ENCODE measurements at places on chromosomes 11 and 22. TPM values are rescaled to one million over a fixed set of nuclear protein-coding genes. Genes with fewer than 3 reads are reported as not detected.

MUC5AC gene
- total RNA-seq, result 18.6 TPM

DNA sequence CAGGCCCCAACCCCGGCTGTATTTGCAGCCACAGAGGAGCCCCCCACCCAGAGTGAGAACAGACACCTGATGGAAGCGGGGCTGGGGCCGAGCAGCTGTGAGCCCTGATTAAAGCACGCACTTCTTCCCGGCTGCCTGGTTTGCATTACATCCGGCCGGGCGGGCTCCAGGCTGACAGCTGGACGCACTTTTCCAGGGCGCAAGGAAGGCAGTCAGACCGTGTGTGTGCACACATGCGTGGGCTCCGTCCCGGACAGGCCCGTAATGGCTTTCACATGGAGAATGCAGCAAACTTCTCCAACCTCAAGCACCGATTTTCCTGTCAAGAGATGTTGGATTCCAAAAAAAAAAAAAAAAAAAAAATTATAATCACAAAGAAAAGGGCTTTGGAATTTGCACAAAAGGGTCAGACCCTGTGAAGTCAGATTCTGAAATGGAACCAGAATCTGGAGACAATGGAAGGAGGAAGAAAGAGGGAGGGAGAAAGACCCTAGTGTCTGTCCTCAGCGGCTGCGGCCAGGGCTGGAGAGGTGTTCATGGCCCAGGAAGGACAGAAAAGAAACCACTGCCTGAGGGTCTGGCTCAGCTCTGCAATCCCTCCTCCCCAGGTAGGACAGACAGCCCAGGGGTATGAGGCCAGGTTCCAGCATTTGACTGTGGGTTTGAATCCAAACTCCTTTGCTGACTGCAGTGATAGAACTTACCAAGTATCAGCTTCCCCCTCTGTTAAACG, 365.5 kb downstream of the MN1 start:
- DNase-seq, result peak; percentile 26

GRCh38 chr11:25602149-25602548, 729.8 kb upstream of the ANO3 start:
- DNase-seq, result no peak

PDE3B gene
- total RNA-seq, result 7.5 TPM

DNA sequence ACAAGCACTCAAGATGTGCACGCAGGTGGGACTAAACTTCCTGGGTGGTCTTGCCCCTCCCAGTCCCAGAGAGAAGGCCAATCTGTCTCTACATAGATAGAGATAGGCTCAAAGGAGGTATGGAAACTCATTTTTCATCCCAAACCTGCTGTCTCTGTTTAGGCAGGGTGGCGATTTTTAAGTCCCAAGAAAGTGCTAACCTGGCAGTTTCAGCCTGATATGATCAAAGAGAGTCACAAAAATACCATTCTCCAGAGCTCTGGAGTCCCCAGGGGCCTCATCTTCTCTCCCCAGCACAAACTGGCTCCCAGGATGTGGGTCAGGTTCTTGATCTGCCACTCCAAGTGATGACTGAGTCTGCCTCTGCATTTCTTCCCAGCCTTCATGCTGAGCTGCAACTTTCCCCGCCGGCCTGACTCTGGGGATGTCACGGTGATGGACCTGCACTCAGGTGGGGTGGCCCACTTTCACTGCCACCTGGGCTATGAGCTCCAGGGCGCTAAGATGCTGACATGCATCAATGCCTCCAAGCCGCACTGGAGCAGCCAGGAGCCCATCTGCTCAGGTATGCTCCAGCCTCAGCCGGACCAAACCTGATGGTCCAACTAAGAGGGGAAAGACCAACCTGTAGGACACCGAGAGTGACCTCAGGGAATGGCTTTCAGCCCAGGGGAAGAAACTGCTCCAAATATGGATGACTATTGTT, 129.5 kb downstream of the SEZ6L start:
- no peak for DNase-seq

- DNase-seq, result peak; percentile 49
These were observed 29.2 kb downstream of the GRAMD4 start for GRCh38 chr22:46649141-46650077.

DCHS1 gene
- 25.1 TPM for total RNA-seq

DNA sequence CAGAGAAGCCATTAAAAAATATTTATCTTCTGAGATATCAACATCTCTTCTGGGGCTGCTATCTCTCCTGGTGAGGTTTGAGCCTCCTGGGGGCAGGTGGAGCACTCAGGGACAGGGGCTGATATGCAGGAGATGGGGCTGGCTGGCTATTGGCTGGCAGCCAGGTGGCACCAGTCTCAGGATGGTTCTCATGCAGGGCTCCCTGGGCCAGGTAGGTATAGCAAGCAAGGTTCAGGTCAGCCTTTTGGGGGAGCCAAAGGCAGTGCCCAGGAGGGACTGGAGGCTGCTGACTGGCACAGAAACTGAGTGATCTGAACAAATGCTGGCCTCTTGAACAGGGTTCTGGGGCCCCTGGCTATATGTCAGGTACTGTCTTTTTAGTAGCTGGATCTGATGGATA, 29.7 kb upstream of the EMSY start:
- DNase-seq, result no peak

MEN1 gene
- total RNA-seq, result 34.8 TPM

BATF2 gene
- total RNA-seq, result 5.5 TPM

C1QTNF4 gene
- total RNA-seq, result 5.5 TPM

GRCh38 chr11:82080160-82080559, 653.5 kb downstream of the FAM181B start:
- DNase-seq, result no peak

APOBEC3H gene
- total RNA-seq, result 1.4 TPM

GRCh38 chr22:49956914-49957825, 3.4 kb upstream of the PIM3 start:
- no peak for DNase-seq

GRCh38 chr22:49515475-49515874, 312.2 kb downstream of the BRD1 start:
- DNase-seq, result no peak

TMPRSS6 gene
- total RNA-seq, result 9.2 TPM

DNA sequence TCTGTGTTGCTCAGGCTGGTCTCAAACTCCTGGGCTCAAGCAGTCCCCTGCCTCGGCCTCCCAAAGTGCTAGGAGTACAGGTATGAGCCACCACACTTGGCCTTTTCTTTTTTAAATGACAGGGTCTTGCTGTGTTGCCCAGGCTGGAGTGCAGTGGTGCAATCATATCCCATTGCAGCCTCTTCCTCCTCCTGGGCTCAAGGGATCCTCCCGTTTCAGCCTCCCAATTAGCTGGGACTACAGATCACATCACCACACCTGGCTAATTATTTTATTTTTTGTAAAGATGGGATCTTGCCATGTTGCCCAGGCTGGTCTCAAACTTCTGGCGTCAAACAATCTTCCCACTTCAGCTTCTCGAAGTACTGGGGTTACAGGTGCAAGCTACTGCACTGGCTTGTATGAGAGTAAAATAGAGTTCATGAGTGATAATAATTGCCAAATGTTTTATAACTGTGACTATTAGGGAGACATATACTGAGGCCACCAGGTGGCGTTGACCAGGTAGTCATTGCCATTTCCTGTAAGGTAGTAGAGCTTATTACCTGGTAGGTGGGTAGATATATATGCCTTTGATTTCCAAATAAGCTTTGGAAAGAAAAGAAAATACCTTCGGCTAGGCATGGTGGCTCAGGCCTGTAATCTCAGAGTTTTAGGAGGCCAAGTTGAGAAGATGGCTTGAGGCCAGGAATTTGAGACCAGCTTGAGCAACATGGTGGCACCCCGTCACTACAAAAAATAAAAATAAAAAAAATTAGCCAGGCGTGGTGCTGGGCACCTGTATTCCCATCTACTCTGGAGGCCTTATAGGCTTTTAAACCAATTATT, 5.4 kb downstream of the FDX1 start:
- peak; percentile 18 for DNase-seq

- peak; percentile 81 for DNase-seq
These were observed 19.8 kb upstream of the PLET1 start for GRCh38 chr11:112280268-112281126.

DNA sequence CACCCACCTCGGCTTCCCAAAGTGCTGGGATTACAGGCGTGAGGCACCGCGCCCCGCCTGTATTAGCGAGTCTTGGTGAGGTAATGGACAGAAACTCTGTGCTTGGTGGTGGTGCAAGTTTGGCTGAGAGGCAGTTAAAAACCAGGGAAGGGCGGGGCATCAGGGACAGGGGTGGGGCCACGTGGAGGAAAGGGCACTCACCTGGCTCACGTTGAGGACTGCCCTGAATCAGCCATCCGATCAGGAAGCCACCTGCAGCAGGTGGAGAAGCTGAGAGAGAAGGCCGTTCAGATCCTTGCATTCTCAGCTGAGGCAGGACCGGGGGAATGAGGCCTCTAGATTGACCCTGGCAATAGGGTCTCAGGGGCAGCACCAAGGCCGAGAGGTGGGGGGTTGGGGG, 12.1 kb upstream of the CHRM1 start:
- no peak for DNase-seq

DNA sequence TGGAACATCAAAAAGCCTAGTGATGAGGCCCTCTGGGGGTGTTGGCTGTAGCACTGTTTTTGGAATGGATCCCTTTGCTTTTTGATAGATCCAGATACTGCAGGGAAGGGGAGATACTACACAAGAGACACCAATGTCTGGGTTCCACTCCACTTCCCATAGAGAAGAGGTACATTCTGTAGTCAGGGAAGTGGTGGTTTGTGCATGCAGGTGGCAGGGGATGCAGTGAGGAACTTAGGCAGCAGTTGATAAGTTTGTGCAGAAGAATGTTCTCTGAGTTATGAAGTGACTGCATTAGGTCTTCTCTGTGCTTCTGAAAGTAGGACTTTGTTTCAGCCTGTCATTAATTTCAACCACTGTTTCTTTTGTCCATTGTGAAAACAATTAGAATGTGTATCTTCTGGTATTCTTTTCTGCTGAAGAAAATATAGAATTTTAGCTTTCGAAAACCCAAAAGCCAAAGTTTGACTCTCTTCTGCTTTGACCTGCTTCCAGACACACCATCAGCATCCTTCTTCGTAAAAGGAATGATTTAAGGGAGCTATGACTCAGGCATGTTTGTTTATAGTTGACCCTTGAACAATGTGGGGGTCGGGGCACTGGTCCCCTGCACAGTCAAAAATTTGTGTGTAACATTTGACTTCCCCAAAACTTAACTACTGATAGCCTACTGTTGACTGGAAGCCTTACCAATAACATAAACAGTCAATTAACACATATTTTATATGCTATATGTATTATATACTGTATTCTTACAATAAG, 25.6 kb downstream of the PANX1 start:
- DNase-seq, result no peak

C11orf87 gene
- total RNA-seq, result not detected

- DNase-seq, result no peak
These were observed 630.4 kb upstream of the CCDC179 start for GRCh38 chr11:23490557-23491235.
